ENCODE measurements at places on chromosomes 7 and 10.

- no peak for DNase-seq
These were observed 1429.3 kb upstream of the LRRTM3 start for GRCh38 chr10:65496541-65496940.

GRCh38 chr7:27248911-27249723 is 6.5 kb downstream of the EVX1 start:
- DNase-seq = peak; percentile 100

- DNase-seq = no peak
These were observed 113.0 kb downstream of the ADK start for GRCh38 chr10:74263996-74264395.

- no peak for DNase-seq
These were observed 13.5 kb downstream of the PLEKHA8 start for GRCh38 chr7:30041526-30042269.

DNA sequence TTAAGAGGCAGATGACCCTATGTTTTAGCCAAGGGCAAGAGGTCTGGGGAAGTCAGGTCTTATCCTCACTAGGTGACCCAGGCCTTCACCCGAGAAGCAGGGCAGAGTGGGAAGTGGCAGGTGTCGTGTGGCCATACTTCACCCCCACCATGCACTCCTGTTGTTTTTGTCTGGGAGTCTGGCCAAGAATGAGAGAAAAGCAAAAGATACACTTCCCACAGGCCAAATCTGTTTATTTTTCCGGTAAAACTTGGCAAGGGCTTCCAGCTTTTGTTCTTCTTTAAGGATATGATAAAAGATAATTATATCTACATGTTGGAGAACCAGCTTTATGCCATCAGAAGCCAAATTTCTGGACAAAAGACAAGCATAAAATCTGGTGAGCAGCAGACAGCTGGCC is 137.4 kb upstream of the CDC14C start:
- DNase-seq = no peak

DNA sequence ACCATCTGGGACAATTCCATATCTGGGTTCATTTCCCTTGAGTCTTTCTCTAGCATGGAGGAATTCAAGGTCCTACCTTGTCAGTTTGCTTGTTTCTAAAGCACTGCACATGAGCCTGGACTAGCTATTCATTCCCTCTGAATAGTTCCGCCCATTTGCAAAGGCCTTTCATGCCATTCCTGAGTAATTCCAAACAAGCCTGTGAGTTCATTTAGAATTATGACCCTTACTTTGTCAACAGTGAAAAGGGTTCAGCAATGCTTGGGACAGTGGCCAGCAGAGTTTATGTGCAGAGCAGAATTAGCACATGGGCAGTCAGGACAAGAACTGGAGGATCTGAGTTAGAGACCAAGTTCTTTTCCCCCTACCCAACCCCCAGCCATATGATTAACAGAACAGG is 27.9 kb upstream of the CRTAC1 start:
- no peak for DNase-seq

DNA sequence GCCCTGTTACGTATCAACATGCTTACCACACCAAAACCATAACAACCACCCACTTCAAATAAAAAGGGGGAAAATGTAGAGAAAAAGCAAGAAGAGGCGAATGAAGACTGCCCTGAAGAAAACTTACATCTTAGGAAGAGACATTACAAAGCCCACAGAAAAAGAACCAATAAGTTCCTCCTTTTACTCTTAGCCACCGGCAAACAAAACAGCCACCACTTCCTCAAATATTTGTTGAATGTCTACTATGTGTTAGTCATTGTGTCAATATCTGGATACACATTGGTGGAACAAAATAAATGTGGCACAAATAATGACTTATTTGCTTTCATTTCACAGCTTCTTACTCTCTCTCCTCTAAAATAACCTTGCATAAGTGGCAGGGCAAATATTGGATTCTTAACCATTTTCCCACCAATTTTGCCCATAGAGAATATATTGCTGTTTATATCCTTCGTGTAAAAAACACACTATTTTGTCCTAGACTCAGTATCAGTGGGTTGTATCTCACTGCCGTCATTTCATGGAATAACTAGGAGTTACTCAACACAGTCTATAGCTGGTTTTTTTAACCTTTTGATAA is 106.8 kb downstream of the ANK3 start:
- DNase-seq = peak; percentile 18

DNA sequence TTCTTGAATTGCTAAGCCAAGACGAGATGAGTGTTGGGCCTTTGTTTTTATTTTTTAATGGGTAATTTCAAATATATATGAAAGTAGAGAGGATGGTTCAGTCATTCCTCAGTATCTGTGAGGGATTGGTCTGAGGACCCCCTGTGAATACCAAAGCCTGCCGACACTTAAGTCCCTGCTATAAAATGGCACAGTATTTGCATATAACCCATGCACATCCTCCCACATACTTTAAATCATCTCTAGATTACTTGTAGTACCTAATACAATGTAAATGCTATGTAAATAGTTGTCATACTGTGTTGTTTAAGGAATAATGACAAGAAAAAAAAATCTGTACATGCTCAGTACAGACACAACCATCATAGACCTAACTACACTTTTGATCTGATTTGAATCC is 73.4 kb downstream of the NOD1 start:
- DNase-seq = no peak

DNA sequence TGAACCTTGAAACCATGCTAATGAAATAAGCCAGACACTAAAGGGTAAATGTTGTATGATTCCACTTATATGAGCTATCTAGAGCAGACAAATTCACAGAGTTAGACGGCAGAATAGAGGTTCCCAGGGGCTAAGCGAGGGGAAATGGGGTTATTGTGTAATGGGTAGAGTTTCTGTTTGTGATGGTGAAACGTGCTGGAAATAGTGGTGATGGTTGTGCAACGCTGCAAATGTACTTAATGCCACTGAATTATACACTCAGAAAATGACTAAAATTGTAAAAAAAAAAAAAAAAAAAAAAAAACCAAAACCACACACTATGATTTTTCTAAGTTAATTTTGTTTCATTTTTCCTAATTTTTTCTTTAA is 30.0 kb downstream of the SFXN4 start:
- no peak for DNase-seq
